ENCODE measurements at places on chromosomes 2 and 18. TPM values are rescaled to one million over a fixed set of nuclear protein-coding genes. Genes with fewer than 3 reads are reported as not detected.
A peak's percentile ranks its signal among the peaks of the same experiment; 100 is the strongest.

DNA sequence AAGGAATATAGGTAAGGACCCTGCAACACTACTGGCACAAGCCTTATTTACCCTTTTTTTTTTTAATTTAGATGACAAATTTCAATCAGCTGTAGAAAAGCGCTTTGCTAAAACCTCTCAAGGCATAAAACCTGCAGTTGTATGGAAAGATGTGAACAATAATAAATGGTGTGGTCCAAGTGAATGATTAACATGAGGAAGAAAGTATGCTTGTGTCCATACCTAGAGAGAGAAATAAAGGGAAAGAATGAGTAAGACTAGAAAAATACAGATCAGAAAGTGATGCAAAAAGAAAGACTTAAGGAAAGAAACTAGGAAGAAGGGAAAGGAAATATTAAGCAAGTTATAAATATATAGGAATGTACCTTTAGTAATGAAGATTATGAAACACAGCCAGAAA is 119.2 kb upstream of the SCN7A start:
- DNase-seq, result no peak

GRCh38 chr2:43186679-43187374 is 39.6 kb downstream of the ZFP36L2 start:
- DNase-seq, result no peak

DNA sequence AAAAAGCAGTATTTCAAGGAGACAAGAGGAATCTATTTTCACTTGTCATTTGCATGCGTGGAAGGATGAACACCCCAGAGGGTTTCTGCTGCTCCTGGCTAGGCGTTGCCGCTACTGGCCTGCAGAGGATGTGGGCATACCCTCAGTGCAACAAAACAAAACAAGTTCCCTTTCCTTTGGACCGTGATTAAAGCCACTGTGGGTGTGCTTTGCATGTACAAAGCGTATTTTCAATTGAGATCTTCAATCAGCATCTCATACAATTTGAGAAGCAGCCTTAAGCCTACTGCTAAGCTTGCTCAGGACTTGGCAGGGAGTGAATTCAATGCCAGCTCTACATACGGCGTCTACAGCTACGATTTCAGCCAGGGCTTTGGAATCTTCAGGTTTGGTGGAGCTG is 298.4 kb downstream of the LPIN1 start:
- DNase-seq, result no peak

GRCh38 chr2:73284296-73285158 is at the start of gene FBXO41:
Gene FBXO41, minus strand, starts transcription at chr2:73284478. Its CDS starts 14,848 bp downstream, at chr2:73269630.
- DNase-seq, result peak; percentile 69

Gene TRAF3IP1
- 20.9 TPM for total RNA-seq

Gene SERPINB3
- total RNA-seq, result 0.94 TPM

Gene EVA1A
- 10.8 TPM for total RNA-seq
